ENCODE measurements at places on chromosomes 11 and 22. TPM values are rescaled to one million over a fixed set of nuclear protein-coding genes. Genes with fewer than 3 reads are reported as not detected.

Gene NAALADL1
- 2.0 TPM for total RNA-seq

Gene MRGPRX3
- total RNA-seq, result 0.21 TPM

Gene PATE3
- not detected for total RNA-seq

Gene TRIM66
- 2.0 TPM for total RNA-seq

Gene APOL6
- 1.7 TPM for total RNA-seq

Gene SNX32
- total RNA-seq, result 0.56 TPM

Gene SELENOM
- total RNA-seq, result 31.0 TPM

Gene PTS
- total RNA-seq, result 48.3 TPM

Gene ARHGAP42
- 1.6 TPM for total RNA-seq

Gene FHIP1B
- 26.7 TPM for total RNA-seq

Gene OR52W1
- not detected for total RNA-seq

Gene GSTT2B
- total RNA-seq, result 2.1 TPM

Gene OR51B6
- total RNA-seq, result not detected

Gene OR56B4
- not detected for total RNA-seq

Gene BTG4
- total RNA-seq, result not detected

Gene GLYAT
- not detected for total RNA-seq

Gene SPECC1L
- 17.1 TPM for total RNA-seq

Gene KCNQ1
- total RNA-seq, result 1.6 TPM

Gene INSC
- not detected for total RNA-seq

Gene CFAP300
- 6.1 TPM for total RNA-seq

Gene APOL3
- total RNA-seq, result not detected

Gene KCNK7
- 2.9 TPM for total RNA-seq

Gene APOA4
- not detected for total RNA-seq

Gene MS4A6A
- total RNA-seq, result not detected

Gene LRRC74B
- not detected for total RNA-seq

Gene LRRC4C
- not detected for total RNA-seq

Gene NPAS4
- total RNA-seq, result not detected

Gene HORMAD2
- total RNA-seq, result not detected

Gene OR8B2
- total RNA-seq, result not detected

Gene PHETA2
- 1.7 TPM for total RNA-seq

Gene CNGA4
- not detected for total RNA-seq

Gene TMEM134
- total RNA-seq, result 86.5 TPM

Gene CDC45
- total RNA-seq, result 28.6 TPM

Gene TSGA10IP
- not detected for total RNA-seq

Gene IL18BP
- total RNA-seq, result 1.9 TPM

Gene JHY
- total RNA-seq, result 1.3 TPM

Gene DCDC1
- not detected for total RNA-seq

Gene MS4A13
- not detected for total RNA-seq

Gene GALNT18
- total RNA-seq, result 40.8 TPM

Gene DDI1
- total RNA-seq, result not detected

Gene OR8G5
- total RNA-seq, result not detected

Measured in airway epithelial cell (primary cell).